Suppressor macrophage treated with lipopolysaccharide for 1 hour (primary cell): ENCODE measurements at places on chromosomes 3 and 15.

DNA sequence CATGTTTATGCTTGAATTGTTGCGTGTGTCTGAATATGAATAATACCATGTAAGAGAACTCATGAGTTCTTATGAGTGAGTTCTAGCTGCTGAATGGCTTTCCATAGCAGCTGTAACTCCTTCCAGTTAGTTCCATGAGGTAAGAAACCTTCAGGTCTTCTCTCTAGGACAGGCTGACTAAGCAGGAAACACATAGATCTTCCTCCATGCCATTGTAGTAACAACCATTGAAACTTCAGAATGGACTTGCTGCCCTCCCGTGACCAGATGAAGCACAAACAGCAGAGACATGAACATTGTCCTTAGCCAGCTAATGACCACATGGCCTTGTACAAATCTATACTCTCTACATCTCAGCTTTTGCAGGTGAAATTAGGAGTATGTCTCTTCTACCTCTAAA, 200.0 kb downstream of the ZNF385D start:
- peak; percentile 33 for DNase-seq

DNA sequence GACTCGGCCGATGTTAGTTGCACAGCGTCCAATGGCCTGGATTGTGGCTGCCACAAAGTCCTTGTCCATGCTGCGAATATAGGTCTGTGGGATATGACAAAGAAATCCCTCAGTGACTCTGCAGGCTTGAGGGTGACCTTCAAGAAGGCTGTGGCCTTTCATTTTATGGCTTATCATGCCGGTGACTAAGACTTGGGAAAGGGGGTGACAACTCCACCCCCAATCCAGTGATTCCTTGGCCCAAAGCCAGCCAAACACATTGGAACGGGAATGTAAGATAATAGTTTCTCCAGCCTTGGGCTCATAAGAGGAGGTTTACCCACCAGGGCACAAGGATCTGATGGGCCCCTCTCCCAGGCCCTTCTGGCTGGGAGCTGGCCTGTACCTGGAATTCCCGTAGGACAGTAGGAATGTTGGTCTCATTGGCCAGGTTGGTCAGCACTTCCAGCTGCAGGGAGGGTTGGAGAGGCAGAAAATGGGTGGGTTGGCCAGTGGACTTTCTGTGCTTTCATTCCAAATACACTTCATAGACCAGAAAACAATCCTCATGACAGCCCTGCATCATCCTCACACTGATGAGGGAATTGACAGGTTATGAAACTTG, 30.7 kb upstream of the CPEB1 start:
- DNase-seq = no peak

GRCh38 chr3:46061887-46062286, 34.6 kb upstream of the XCR1 start:
- DNase-seq = no peak

- no peak for DNase-seq
Measured at GRCh38 chr15:68113273-68113672, 59.2 kb downstream of the PIAS1 start.

DNA sequence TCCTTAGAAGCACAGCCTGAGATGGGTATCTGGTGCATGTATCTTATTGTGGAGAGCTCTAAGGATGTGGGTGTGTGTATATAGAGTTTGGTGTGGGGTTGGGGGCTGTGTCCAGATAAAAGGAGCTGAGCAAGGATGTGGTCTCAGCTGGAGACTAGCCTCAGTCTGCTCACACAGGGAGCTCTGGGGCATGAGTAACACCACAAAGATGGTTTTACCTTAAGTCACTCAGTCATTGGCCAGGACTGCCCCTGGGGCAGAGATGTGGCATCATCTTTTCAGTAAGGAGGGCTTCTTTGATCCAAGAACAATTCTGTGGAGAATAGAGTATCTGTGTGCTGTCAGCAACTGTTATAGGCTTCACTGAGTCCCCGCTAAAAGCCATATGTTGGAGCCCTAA, 163.4 kb upstream of the NUDT16 start:
- no peak for DNase-seq

- DNase-seq = peak; percentile 44
Measured at GRCh38 chr15:76994971-76995945, at the start of gene PSTPIP1. TSS of gene PSTPIP1 (plus strand) at chr15:76995126. CDS start at chr15:76995574, 448 bp downstream.

DNA sequence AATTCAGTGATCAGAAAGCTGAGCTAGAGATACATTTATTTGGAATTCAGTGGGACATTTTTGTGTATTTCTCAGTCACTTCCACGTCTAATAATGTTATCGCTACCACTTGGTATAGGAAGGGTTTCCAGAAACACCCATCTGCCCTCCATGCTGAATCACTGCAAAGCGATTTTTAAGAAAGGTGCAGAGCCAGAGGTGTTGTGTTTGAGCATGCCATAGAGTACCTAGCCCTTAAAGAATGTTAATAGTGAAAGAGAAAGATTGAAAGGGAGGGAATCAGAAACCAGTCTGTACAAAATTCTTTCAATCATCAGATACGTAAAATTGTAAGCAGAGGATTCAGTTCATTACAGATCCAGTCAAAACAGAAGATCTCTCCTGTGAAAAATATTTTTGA, 80.1 kb upstream of the ARL6 start:
- no peak for DNase-seq

- no peak for DNase-seq
Measured at GRCh38 chr15:52359722-52360121, 64.1 kb upstream of the MYO5C start.

DNA sequence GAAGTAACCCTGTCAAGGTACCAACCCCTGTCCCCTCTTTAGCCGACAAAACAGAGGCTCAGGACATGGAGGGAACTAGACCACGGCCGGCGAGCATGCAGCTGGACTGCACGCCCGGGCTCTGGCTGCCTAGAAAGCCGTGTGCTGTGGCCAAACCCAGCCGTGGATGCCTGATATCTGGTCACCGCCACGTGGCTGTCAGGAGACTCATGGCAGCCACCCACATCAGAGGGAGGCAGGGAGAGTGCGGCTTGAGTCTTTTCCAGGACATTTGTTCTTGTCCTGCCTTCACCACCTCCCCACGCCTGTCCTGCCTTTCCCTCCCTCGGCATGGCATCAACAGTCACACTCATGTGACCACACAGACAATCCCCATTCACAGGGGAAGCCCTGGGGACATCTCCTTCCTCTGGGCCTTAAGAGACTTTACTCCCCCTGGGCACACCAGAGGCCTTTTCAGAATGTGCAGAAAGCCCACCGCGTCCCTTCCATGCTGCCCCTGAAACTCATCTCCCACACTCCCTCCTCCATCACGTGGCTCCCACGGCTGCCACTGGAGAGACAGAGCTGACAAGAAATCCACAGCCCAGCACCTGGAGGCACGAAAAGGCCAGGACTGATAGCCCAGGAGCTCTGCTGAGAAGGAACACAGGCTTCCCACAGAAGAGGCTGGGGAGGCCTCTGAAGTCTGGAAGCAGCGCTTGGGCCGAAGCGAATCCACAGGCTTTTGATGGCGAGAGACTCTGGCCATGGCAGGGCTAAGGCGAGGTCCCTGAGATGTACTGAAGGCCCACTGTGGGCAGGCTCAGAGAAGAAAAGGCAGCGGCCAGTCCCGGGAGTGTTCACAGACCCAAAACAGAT, 71.2 kb upstream of the IQSEC1 start:
- no peak for DNase-seq

DNA sequence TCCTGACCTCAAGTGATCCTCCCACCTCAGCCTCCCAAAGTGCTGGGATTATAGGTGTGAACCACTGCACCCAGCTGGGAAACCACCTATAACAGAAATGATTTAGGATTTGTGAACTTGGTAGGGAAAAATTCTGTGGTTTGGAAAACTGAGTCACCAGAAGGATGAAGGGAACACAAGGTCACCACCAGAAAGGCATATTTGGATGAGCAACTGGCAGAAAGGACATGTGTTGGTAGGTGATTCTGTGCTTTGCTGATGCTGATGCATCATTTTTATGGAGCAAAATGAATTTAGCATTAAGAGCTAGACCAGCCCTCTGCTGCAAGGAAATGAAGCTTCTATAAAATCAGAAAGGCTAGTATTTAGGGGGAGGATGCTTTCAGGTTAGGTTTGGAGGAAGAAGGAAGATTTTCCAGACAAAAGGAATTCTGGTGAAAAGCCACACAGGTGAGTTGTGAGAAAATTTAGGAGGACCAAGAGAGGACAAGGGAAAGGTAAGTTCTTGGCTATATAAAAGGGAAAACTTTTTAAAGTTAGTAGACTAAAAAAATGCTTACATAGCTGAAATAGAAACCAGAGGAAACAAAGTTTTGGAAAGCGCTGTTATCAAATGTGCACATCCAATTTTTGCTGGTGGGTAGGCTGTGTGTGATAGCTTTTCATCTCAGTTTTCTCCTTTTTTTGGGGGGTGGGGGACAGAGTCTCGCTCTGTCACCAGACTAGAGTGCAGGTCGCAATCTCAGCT, 3.6 kb downstream of the PXK start:
- peak; percentile 51 for DNase-seq

GRCh38 chr3:59692117-59692516, 642.3 kb upstream of the CFAP20DC start:
- no peak for DNase-seq

DNA sequence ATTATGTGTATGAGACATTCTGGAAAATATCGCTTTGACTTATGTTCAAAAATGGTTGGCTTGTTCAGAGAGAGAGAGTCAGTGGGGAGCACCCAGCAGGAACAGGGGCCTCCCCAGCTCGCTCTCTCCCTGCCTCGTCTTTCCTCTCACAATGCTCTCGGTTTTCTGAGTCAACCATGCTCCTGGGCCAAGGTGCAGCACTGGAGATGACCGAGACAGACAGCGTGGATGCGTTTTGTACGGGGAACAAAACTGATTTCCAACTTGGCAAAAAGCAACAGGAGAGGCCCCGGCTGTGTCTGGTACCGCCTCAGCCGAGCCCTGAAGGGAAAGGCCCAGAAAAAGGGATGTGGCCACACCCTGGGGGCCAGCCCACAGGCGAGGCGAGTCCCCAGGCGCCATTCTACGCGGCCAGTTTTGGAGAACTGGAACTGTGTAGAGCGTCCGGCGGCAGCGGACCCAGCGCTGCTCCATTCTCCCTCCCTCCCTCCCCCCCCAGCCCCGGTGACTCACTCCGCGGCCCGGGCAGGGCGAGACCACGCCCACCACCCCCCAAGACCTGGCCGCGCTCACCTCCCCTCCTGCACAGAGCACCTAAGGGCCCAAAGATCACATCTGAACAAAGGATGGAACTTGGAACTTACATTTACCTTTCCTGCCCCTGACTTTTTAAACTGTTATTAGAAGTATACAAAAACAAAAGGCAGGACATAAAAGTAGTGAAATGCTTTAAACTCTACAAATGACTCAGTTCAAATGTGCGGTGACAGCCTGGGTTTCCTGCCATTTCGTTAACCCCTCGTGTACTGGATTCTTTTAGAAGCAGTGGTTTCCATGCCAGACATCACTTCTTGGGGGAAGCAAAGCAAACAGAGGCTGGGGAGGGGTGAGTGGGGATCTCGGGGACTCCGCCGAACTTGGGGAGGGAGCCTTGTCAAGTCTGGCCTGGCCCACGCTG, 12.7 kb downstream of the ATP10A start:
- peak; percentile 96 for DNase-seq

- DNase-seq = peak; percentile 78
Measured at GRCh38 chr3:104564045-104564643, 802.6 kb upstream of the ALCAM start.

GRCh38 chr15:38874464-38874863, 309.9 kb upstream of the RASGRP1 start:
- no peak for DNase-seq

DNA sequence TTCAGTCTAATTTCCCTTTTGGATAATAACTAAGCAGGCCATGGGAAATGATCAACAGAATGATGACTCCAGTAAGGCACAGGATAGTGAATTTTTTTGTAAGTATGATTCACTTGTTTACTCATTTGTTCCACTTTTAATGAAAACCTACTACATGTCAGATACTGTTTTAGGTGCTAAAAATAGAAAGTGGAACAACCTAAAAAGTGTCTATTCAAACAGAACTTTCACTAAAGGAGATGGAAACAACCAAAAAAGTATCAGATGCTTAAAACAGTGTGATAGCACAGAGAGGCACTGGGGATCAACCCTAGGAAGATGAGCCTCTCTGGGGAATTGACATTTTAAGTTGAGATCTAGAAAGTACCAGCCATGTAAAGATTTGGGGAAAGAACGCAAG, 11.1 kb downstream of the RYK start:
- peak; percentile 81 for DNase-seq

DNA sequence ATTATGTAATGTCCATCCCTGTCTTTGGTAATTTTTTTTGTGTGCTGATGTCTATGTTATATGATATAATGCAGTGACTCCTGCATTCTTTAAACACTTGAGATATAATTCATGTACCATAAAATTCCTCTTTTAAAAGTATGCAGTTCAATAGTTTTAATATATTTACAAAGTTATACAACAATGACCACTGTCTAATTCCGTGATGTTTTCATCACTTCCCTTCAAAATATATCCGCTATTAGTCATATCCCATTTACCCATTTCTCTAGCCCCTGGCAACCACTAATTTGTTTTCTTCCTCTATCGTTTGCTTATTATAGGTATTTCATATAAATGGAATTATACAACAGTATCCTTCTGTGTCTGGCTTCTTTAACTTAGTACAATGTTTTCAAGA, 64.9 kb upstream of the SUCLG2 start:
- no peak for DNase-seq

GRCh38 chr3:43098761-43099160, 7.1 kb downstream of the POMGNT2 start:
- DNase-seq = no peak
